Activated T-helper 2 cell treated with anti-CD3 and anti-CD28 coated beads, Interferon-gamma antibody, Interleukin-2, Interleukin-4, amounts not matched to agents 10 μg/mL and 5 μg/mL and 100 μg/mL, durations not matched to agents 14 hours and 24 hours and 36 hours (primary cell): ENCODE measurements at places on chromosomes 16 and 17.

DNA sequence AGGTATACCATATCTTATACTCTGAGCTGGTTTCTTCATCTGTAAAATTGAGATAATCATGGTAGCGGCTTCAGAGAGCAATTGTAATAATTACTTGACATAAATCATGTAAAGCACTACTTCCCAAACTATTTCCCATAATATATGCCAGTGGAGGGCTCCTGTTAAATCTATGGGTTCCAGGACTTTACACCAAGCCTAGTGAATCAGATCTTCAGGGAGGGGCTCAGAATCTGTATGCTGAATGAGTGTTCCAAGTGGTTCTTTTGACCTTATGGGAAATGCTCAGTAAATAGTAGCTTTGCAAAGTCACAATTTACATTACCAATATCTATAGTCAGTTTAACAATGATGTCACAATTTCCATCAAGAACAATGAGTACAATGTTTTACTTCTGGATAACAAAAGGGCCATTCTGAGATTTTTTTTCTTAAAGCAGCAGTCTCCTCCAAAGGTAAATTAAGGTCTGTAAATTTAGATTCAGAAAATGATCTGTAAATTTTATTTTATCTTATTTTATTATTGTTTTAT lies 50.9 kb upstream of the NLK start:
- no peak for DNase-seq

GRCh38 chr17:61662741-61663140 lies 71.7 kb upstream of the NACA2 start:
- no peak for DNase-seq

GRCh38 chr16:10752843-10753523 lies 9.3 kb downstream of the NUBP1 start:
- DNase-seq, result no peak

DNA sequence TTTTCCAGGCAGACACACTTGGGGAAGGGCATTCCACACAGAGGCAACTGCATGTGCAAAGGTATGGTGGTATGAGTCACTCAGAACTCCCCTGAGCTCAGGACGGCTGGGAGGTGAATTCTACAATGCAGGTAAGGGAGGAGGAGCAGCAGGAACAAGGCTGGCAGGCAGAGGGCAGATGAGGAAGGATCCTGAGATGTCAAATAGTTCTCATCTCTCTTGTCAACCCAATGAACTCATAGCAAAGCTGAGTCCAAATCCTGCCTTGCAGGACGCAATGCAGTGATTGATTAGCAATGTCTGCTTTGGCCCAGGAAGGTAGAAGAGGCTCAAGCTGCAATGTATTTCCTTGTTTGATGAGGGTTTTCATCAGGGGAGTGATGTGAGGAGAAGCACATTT lies 243.5 kb downstream of the XYLT1 start:
- DNase-seq, result no peak
